ENCODE measurements at places on chromosomes 6 and 20. TPM values are rescaled to one million over a fixed set of nuclear protein-coding genes. Genes with fewer than 3 reads are reported as not detected.
A peak's percentile ranks its signal among the peaks of the same experiment; 100 is the strongest.

ZMYND8 gene
- total RNA-seq, result 46.4 TPM

SLC44A4 gene
- total RNA-seq, result 0.29 TPM

GRCh38 chr6:137002505-137002904 lies 42.3 kb downstream of the IL20RA start:
- no peak for DNase-seq

DNA sequence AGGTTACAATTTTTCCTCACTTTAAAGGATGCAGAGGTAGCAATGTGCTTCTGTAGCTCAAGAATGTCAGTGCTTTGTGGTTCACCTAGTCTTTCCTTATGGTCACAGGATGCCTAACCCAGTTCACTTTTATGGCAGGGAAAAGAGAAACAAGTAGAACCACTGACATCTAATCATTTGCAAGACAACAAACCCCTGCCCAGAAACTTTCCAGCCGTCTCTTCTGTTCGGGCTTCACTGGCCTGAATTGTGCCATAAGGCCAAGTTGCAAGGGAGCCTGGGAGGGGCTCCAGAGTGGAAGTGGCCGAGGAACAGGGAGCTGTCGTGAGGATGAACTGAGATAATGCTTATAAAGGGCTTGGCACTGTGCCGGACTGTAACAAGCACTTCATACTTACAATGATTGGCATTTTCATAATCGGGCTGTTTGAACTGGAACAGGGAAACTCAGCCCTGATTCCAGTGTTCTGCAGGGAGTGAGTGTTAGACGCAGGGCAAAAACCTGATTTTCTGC lies 212.6 kb downstream of the BCAS1 start:
- no peak for DNase-seq

- DNase-seq, result no peak
Observed at GRCh38 chr20:34459209-34459897, 56.9 kb upstream of the DYNLRB1 start.

- DNase-seq, result peak; percentile 8
Observed at GRCh38 chr6:10381133-10381829, 33.6 kb downstream of the TFAP2A start.

NR2E1 gene
- not detected for total RNA-seq

DNA sequence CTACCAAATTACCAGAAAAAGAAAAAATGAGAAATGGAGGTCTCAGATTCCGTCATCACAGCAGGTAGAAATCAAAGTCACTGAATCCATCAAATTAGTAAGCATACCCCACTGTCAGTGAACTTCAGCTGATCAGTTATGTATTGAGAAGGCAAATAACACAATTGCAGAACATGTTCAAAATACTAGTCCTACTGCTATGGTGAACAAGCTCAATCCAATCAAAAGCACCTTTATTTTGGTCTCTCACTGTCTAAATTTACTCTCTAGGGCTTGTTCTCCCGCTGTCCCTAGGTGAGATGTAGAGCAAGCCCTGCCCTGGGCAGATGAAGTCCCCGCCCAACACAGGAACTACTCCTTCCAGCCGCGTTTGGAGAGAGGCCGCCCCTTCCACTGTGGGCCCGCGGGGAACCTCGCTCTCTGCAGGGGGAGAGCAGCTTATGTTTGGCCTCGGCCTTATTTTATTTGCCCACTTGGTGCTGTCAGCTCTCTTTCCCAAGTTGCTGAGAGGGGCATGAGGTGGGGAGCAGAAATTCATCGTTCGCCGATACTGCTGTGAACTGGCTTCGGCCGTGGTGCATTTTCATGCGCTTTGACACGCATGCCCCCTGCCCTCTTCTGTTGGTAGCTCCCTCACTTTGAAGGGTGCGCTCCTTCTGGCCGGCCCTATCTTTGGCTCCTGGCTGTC lies 14.3 kb upstream of the MAP1LC3A start:
- no peak for DNase-seq

DNA sequence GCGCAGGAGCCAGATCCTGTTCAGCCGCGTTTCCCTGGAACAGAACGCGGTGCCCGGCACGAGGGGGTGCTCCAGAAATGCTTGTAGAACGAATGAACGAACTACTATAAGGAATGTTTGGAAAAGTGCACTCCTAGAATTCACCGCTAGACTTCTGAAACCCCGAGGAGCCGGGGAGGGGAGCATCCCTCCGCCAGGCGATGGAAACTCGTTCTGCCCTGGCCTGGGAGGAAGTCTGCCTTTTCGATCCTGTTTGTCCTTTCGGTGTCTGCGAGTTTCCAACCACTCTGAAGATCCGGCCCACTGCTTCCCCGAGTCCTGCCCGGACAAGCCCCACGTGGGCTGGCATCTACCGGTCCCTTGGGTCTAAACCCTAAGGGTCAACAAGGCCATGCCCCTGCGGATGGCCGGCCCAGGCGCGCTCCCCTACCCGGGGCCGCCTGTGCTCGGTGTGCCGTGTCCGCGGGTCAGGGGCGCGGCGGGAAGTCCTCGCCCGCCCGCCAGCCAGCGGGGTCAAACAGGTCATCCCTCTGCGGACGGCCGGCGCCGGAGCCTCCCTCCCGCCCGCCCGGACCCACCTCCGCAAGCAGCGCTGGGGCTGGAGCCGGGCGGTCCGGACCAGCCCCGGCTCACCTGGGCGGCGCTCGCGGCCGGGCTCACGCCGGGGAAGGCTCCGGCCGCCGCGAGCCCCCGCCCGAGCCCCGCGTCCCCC lies 526 bp downstream of the SULF2 start:
- no peak for DNase-seq

GRCh38 chr6:159838020-159838744 lies 38.1 kb downstream of the PNLDC1 start:
- DNase-seq, result no peak

DNA sequence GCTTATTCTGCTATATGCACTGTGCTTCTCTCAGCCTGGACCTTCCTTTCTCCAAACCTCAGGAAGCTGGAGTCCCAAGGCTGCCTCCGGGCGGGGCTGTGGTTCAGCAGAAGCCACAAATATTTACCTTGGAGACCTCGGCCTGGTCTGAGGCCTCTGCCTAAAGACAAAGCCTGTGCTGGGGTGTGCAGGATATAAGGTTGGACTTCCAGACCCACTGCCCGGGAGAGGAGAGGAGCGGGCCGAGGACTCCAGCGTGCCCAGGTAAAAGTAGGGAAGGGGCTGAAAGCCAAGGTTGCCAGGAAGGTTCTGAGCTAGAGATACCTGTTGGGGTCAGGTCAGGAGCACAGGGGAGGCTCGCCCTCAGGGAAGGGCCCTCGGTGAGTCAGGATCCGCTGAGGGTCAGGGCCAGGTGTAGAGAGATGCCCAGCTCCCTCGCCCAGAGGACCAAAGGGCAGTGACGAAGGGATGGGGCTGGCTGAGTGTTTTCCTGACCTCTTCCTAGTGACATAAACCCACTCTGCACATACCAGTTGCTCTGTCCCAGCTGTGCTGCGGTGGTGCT lies at the start of gene BPIFB1:
Gene BPIFB1 (plus strand): TSS at position 224 of the 565 bp plus-strand sequence. CDS start 2,860 bp downstream, outside the sequence.
- DNase-seq, result no peak

- no peak for DNase-seq
Observed at GRCh38 chr6:129672881-129673631, 36.9 kb downstream of the ARHGAP18 start.

CPNE5 gene
- total RNA-seq, result 3.0 TPM

GRCh38 chr6:125597411-125598253 lies 151.8 kb upstream of the HEY2 start:
- DNase-seq, result no peak

- no peak for DNase-seq
Observed at GRCh38 chr6:89379281-89379680, 26.8 kb upstream of the UBE2J1 start.

DNA sequence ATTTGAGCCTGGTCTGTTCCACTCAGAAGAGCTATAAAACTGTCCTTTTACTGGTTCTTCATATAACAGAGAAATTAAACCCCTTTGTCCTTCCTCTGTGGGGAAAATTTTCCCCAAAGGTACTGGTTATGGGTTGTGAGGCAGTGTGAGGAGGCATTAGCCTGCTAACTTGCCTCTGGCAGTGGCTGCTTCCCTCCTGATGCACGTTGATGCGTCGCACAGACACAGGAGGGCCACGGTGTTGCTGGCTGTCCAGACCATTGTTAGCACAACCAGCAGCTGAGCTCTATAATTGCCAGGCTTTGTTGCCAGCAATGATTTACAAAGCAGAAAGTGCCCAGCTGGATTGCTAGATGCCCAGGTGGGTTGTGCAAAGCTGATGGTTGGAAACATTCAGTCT lies 10.1 kb downstream of the AAR2 start:
- DNase-seq, result no peak
